HFFc6 (cell line): ENCODE measurements at places on chromosomes 11 and 22. TPM values are rescaled to one million over a fixed set of nuclear protein-coding genes. Genes with fewer than 3 reads are reported as not detected.

DNA sequence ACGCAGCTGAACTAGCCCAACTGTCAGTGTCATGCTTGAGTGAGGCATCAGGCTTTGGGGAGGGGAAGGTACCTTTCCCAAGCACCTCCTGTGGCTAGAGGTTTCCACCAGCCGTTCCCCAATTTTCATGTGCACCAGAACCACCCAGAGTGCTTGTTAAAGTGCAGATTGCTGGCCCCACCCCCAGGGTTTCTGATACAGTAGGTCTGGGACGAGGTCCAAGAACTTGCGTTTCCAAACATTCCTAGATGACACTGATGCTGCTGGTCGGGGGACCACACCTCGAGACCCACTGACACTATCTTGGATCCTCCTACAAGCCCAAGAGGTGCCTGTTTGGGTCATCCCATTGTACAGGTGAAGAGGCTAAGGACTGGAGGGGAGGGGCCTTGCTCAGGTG lies 59.8 kb downstream of the PDE2A start:
- H3K36me3 ChIP-seq: no peaks in the 10 kb centered on the region
- no peak for DNase-seq
- no peak overlapping the region for H3K27ac ChIP-seq
- H3K4me3 ChIP-seq: no peak overlapping the region

DNA sequence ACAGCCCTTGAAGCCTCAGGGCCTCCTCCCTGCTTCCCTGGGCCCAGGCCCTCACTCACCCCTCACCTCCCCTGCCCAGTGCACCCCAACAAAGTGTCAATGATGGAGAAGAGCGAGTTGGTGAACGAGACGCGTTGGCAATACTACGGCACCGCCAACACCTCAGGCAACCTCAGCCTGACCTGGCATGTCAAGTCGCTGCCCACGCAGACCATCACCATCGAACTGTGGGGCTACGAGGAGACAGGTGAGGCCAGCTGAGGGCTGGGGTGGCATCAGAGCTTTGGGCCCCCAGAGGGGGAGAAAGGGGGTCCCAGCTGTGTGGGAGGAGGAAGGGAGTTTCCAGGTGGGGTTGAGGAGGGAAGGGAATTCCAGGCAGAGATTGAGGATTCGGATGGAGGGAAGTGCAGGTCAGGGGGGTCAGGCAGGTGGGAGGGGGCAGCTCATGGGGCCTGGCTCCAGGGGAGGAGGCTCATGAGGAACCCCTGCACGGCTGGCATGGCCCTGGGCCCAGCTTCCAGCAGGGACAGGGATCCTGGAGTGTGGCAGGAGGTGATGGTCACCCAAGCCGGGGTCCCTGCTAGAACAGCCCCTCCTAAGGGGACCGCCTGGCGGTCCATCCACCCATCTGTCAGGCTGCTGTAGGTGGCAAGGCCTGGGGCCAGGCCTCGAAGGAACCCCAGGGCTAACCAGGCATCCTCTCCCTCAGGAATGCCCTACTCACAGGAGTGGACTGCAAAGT lies 2.9 kb downstream of the SUSD2 start:
- H3K36me3 ChIP-seq: no peaks in the 10 kb centered on the region
- no peak overlapping the region for H3K27ac ChIP-seq
- no peak for DNase-seq
- no peaks in the 10 kb centered on the region for H3K4me1 ChIP-seq
- H3K4me3 ChIP-seq: no peak overlapping the region

DNA sequence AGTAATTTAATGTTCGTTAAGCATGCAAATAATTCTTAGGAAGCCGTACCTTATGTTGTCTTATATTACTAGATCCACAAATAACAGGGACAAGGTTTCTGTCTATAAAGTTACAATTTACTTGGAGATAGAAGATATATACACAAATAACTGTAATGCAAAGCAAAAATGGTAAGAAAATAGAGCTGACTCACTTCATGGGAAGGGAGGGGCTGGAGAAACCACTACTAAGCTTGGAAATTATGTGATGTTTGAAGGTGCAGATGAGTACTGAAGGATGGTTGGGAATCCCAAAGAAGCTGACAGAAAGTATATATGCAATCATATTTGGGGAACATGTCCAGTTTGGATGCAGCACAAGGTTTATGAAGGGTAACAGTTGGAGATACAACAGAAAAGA lies 4.0 kb downstream of the NPAT start:
- peak overlapping the region; percentile 37; the same call in 1 of the 2 replicates for H3K27ac ChIP-seq
- H3K4me1 ChIP-seq: peaks cover 34% of the 10 kb centered on the region
- peaks cover 3% of the 10 kb centered on the region; the same call in 1 of the 2 replicates for H3K27me3 ChIP-seq
- no peak overlapping the region for H3K4me3 ChIP-seq
- peaks cover 4% of the 10 kb centered on the region; the same call in 1 of the 2 replicates for H3K36me3 ChIP-seq

DNA sequence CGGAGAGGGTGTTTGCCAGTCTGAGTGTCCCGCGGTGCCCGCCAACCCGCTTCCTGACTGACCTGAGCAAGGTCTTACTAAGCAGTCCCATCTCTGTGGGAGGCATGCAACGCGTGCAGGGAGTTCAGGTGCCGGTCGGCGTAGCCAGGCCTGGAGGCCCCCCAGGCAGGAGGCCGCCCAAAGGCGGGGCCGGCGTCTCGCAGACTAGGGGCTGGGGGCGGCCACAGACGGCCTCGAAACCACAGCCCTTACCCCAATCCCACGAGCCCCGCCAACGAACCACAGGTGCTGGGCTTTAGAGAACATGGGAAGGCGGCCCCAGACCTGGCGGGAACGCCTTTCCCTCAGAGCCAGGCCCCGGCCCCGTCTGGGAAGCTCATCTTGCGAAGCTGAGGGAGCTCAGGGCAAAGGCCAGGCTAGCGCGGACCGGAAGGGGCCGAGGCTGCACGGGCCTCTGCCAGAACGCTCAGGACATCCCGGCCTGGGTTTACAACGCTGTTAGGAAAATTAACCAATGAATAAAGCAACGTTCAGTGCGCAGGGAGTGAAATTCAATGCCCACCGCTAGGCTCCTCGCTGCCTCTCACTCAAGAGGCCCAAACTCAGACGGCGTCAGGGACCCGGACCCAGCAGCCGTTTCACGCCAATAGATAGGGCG lies 2.1 kb upstream of the MTFP1 start:
- H3K36me3 ChIP-seq: peaks cover 20% of the 10 kb centered on the region
- DNase-seq: no peak
- peaks cover 67% of the 10 kb centered on the region for H3K4me1 ChIP-seq
- peak overlapping the region; percentile 94 for H3K27ac ChIP-seq

Gene ARAP1
- total RNA-seq: 44.3 to 49.8 TPM (median 49.0 TPM) in 3 replicates

DNA sequence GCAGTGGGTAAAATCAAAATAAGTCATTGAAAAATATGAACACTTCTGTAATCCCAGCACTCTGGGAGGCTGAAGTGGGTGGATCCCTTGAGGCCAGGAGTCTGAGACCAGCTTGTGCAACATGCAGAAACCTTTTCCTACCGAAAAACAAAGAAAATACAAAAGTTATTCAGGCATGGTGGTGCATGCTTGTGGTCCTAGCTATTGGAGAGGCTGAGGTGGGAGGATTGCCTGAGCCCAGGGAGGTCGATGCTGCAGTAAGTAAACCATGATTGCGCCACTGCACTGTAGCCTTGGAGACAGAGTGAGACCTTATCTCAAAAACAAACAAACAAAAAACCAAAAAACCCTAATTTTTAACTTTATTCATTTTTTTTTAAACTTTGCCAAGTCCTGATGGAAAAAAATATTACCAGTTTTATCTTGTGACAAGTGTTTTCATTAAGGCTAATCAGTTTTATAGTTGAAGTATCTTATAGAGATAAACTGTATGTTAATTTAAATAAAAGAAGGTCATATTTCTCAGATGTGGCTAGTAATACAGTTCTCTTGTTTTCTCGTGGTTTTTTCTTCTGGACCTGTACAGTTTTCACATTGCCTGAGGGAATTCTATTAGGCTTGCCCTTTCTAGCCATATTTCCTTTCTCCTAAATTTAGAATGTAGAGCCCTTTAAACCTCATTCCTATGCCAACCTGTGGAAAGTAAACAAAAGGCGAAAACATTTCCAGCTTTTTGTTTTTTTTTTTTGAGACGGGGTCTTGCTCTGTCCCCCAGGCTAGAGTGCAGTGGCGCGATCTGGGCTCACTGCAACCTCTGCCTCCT lies 9.4 kb downstream of the HIPK3 start:
- peak; percentile 15 for DNase-seq
- no peak overlapping the region for H3K4me3 ChIP-seq
- peaks cover 4% of the 10 kb centered on the region for H3K36me3 ChIP-seq
- no peaks in the 10 kb centered on the region for H3K27me3 ChIP-seq

Gene CARD16
- total RNA-seq: 6.4 to 10.1 TPM (median 7.8 TPM) in 3 replicates

Gene GSC2
- total RNA-seq: not detected in 3 replicates

- H3K4me1 ChIP-seq: peaks cover 51% of the 10 kb centered on the region
- H3K27ac ChIP-seq: peak overlapping the region; percentile 96
- H3K36me3 ChIP-seq: peaks cover 14% of the 10 kb centered on the region
- peaks cover 4% of the 10 kb centered on the region; the same call in 1 of the 2 replicates for H3K27me3 ChIP-seq
Measured at GRCh38 chr22:17974087-17974486, 50.3 kb downstream of the MICAL3 start.

DNA sequence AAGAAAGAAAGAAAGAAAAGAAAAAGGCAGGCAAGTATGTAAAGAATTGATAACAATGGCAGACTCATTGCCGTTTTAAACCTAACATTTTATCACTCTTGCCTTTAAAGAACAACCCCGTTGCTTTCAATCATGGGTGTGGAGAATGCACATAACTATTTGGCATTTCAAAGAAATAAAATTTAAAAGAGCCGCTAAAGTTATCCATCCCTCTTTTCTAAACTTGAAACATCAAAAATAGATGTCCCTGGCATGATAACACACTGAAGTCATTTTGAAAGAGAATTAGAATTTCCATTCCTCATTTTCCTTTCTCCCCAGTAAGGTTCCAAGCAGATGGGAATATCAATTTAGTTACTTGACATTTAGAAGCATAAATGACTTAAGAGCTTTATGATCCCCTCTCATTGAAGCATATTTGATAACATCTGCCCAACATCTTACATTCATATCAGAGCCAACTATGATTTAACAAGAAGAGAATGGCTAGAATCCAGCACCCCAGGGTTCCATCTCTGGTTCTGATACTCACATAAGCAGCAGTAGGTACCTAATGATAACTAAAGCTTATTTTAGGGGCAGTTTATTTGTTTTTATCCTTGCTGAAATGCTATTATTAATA lies 529.6 kb upstream of the LRRC4C start:
- no peak overlapping the region for H3K4me3 ChIP-seq
- no peaks in the 10 kb centered on the region for H3K4me1 ChIP-seq
- no peak overlapping the region for H3K27ac ChIP-seq

Gene PNPLA5
- not detected in 2 replicates for total RNA-seq

- no peaks in the 10 kb centered on the region; the same call in 1 of the 2 replicates for H3K27me3 ChIP-seq
- DNase-seq: no peak
- H3K4me1 ChIP-seq: peaks cover 6% of the 10 kb centered on the region; the same call in 1 of the 2 replicates
- H3K36me3 ChIP-seq: peaks cover 7% of the 10 kb centered on the region
Measured at GRCh38 chr22:43101306-43101705, 9.2 kb upstream of the BIK start.

DNA sequence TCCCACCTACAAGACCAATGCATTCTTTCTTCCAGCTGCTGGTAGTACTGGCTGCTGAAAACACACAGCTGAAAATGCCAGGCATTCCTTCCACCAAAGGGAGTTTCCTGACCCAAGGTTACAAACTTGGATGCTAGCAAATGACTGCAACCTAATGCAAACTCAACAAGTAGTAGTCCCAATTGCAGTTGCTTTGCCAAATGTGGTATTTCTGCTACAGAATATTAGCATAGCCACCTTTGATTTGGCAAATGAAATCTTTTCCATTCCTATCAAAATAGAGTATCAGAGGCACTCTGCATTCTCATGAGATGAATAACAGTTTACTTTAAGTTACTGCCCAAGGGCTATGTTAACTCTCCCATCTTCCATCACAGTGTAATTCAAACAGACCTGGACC lies 172.0 kb upstream of the ARHGAP42 start:
- H3K4me3 ChIP-seq: no peak overlapping the region
- no peaks in the 10 kb centered on the region for H3K4me1 ChIP-seq
- DNase-seq: no peak
- H3K36me3 ChIP-seq: no peaks in the 10 kb centered on the region
- H3K27ac ChIP-seq: no peak overlapping the region
- peaks cover 2% of the 10 kb centered on the region; the same call in 1 of the 2 replicates for H3K27me3 ChIP-seq

DNA sequence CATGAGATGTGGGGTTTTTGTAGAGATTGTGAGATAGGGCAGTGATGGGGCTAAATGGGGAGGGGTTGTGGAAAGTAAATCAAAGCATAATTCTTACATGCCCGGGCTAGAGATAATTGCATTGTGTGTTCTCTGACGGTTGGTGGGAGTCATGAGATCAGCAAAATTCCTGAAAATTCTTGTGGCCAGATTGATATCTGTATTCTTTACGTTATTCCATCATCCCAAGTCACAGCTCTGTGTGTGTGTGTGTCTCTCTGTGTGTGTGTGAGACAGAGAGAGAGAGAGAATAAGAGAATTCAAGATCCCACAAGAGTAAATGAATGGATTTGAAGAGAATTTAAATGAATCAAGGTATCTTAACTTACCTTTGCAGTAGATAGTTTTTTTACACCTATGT lies 138.6 kb upstream of the ARHGAP20 start:
- no peak for DNase-seq
- H3K4me3 ChIP-seq: no peak overlapping the region
- peaks cover 20% of the 10 kb centered on the region for H3K27me3 ChIP-seq
- H3K36me3 ChIP-seq: no peaks in the 10 kb centered on the region
- no peak overlapping the region for H3K27ac ChIP-seq
- no peaks in the 10 kb centered on the region for H3K4me1 ChIP-seq

DNA sequence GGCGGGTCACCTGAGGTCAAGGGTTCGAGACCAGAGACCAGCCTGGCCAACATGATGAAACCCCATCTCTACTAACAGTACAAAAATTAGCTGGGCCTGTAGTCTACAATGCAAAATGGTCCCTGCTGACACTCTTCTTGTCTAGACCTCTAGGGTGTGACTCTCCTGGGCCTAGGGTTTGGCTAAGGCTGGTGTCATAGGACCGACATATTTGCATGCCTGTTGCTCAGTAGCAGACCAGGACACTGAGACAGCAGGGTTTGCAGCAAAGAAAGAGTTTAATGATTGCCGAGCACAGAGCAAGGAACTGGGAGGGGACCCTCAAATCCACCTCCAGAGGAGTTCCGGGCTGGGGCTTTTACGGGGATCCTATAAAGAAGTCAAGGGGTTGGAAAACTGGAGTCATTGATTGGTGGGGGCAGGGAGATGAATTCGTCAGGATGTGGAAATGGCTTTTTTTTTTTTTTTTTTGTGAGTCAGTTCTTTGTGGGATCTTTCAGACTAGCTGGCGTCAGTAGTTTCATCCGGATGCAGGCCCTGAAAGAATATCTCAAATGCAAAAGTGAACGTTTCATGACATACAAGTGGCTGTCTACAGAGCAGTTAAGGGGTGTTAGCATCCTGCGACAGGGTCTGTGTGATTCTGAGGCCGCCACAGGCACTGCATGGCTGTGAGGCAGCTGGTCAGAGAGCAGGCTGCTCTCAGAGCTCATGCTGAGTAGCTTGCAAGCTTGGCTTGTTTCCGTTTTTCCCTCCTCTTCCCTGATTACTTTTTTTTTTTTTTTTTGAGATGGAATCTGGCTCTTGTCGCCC lies 27.2 kb upstream of the A4GALT start:
- peak; percentile 74 for DNase-seq
- H3K36me3 ChIP-seq: no peaks in the 10 kb centered on the region
- H3K4me1 ChIP-seq: peaks cover 42% of the 10 kb centered on the region
- H3K27ac ChIP-seq: peak overlapping the region; percentile 99

- no peak overlapping the region for H3K27ac ChIP-seq
- peaks cover 9% of the 10 kb centered on the region; the same call in 1 of the 2 replicates for H3K27me3 ChIP-seq
- no peak for DNase-seq
- H3K4me3 ChIP-seq: no peak overlapping the region
- no peaks in the 10 kb centered on the region for H3K4me1 ChIP-seq
Measured at GRCh38 chr11:67667490-67668191, 6.8 kb downstream of the ALDH3B2 start.

Gene KRTAP5-11
- not detected in 3 replicates for total RNA-seq
